ENCODE measurements at places on chromosomes 7 and 10.

DNA sequence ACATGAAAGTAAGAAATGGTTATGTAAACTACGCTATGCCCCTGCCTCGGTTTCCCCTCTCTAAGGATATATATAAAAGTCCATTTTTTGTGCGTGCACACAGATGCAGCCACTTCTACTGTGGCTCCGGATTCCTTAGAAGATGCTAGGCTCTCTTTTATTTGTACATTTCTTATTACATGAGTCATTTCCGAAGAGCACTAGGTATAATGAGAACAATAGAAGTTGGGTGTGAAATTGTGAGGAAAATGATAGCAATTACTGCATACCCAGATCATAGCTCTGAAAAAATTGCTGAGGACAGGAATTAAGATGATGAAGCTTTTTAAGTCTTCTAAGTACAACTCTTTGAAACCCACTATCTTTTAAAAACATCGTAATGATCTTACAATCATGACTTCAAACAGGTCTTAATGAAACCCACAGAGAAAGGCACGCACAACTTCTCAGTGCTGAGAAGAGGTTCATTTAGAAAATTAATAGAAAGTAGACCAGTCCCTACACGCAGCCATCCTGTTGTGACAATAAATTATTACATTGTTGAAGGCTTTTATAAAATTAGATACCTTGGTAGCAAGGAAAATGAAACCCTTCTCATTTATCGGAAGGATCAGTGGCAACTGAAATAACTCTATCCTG, 96.2 kb upstream of the FGFR2 start:
- DNase-seq, result peak; percentile 28

DNA sequence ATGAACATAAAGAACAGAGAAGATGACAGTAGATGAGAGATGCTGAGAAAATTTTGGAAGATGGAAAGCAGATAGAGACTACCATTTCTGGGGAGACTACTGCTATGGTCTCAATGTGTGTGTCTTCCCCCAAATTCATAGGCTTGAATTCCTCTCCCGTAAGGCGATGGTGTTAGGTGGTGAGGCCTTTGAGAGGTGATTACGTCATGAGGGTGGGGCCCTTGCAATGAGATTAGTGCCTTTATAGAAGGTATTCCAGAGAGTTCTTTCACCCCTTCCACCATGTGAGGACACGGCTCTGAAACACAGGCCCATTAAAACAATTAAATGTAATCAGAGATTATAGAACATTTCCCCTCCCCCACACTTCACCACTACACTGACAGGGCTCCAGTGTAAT, 23.9 kb downstream of the CARD11 start:
- no peak for DNase-seq

GRCh38 chr10:122172361-122173008, 98.6 kb upstream of the BTBD16 start:
- DNase-seq, result no peak

- DNase-seq, result no peak
These were observed 80.7 kb downstream of the MAD1L1 start for GRCh38 chr7:2151801-2152612.

DNA sequence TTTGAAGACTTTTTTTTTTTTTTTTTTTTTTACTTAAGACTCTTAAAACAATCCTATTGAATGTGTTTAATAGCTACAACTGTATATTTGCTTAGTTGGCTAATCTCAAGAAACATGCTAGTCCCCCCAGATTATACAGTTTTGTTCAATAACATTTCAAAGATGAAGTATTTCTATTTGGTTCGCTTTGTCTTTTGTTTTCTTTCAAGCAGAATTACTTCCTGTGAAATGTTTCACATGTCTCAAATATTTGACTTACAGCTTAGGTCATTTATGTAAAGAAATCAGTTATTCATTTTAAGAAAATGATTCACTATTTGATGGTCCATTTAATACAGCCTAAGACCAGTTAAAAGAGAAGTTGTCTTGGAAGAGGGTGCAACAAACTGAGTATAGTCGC, 12.8 kb upstream of the LAMB1 start:
- no peak for DNase-seq

DNA sequence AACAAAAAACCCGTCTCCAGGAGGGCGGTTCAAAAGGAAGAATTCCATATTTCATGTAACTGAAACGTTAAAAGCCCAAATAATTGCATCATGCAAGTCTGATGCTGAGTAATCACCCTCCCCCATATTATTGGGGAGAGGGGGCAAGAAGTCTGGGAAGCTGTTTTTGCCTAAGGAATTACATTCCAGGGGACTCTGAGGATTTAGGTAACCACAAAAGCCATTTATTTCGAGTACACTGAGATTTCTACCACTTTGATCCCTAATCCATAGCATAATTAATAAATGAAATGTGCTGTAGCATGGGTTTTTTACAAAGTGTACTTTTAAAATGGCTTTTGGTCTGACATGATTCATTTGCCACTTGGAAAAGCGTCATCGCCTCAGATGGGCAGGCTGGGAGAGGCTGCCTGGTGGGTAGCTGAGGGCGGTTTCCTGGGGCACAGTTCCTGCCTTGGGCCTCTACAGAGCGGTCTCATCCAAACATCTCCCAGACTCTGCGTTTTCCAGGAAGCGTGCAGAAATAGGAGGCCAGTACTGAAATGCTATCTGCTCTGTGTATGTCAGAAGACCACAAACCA, 106.5 kb downstream of the TCF7L2 start:
- peak; percentile 76 for DNase-seq

GRCh38 chr7:158228986-158229385, 358.6 kb downstream of the PTPRN2 start:
- DNase-seq, result no peak

- no peak for DNase-seq
These were observed 80.5 kb downstream of the RTKN2 start for GRCh38 chr10:62188021-62188616.

- DNase-seq, result peak; percentile 95
These were observed 182.8 kb upstream of the BMPER start for GRCh38 chr7:33722383-33723101.

- DNase-seq, result no peak
These were observed 25.2 kb downstream of the SFTPD start for GRCh38 chr10:79923669-79924068.

GRCh38 chr10:48536156-48536500, 68.7 kb downstream of the ARHGAP22 start:
- DNase-seq, result no peak
